ENCODE measurements at places on chromosomes 4 and X.

- DNase-seq = no peak
Observed at GRCh38 chr4:14871676-14872430, 130.4 kb upstream of the CPEB2 start.

GRCh38 chr4:22897520-22898108 is 204.9 kb downstream of the GBA3 start:
- DNase-seq = peak; percentile 12

GRCh38 chrX:29903360-29903759 is 312.0 kb upstream of the MAGEB2 start:
- no peak for DNase-seq

- no peak for DNase-seq
Observed at GRCh38 chr4:143402776-143403552, 66.3 kb downstream of the GAB1 start.

DNA sequence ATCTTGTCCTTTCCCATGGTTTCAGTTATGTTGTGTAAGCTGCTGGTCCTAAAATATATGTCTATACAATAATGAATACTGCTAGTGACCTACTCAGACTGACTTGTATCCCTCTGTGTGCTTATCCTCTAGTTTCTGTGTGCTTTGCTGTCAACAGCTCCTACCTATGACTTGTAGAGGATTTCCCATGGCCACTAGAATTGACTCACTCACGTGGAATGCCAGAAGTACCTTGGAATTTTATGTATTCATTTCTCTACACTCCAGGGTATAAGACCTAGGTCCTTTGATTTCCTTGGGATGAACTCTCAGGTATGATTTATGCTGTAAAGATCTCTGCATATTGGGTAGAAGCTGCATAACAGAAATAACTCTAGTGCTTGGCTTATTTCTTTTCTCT is 279.9 kb upstream of the SLIT2 start:
- DNase-seq = no peak

DNA sequence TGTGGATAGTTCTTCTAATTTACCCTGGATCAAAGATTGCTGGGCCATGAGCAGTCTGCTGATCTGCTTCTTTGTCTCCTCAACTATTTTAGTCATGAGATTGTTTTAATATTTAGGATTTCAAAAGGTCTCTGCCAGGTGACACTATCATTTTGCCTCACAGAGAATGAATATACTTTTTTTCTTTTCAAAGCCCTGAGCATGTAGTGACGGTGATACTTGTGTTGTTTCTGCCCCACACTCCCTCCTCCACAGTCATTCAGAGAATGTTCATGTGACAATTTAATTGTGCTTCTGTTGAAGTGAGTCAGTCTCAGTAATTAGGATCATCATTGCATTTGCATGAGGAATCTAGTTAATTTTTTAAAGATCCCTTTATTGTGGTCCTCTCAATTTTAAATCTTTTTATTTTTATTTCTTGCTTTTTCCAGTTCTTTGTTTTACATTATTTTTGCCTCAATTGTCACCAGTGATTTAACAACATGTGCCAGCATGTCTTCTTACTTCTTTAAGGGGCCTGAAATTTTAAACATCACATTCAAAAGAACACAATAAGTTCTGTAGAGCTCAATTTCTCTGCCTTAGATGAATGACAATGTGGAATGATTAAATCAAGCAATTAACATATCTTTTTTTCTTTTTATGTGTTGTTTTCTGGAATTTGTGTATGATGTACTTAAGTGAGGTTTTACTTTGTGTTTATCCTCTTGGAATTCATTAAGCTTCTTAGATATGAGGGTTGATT is 12.3 kb downstream of the MMRN1 start:
- no peak for DNase-seq

DNA sequence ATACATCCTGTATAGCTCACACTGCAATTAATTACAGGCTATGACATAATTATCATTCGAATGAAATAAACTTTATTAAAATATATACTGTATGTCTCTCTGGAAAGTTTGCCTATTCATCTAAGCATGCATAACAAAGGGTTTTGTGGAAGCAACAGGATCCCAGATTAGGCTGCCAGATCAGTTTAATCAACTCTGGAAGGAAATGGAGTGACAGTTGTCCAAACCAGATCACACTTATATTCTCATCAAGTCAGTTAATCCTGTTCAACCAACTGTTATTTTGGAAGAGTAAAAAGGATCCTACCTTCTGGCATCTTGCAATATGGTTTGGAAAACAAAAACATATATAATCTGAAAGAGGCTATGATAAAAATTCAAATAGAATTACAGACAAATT is 312.2 kb downstream of the FAT4 start:
- DNase-seq = no peak

- DNase-seq = no peak
Observed at GRCh38 chr4:46765465-46765864, 143.6 kb downstream of the COX7B2 start.

DNA sequence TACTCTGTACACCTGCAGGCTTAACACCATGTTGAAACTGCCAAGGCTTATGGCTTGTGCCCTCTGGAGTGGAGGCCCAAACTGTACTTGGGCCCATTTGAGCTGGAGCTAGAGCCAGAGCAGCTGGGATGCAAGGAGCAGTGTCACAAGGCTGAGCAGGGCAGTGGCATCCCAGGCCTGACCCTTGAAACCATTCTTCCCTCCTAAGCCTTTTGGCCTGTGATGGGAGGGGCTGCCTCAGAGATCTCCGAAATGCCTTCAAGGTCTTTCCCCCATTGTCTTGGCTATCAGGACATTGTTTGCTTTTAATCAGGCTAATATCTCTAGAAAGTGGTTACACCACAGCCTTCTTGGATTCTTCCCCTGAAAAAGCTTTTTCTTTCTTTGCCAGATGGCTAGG is 10.9 kb upstream of the PNMA5 start:
- no peak for DNase-seq

- no peak for DNase-seq
Observed at GRCh38 chr4:27819246-27819645, 958.6 kb downstream of the STIM2 start.

DNA sequence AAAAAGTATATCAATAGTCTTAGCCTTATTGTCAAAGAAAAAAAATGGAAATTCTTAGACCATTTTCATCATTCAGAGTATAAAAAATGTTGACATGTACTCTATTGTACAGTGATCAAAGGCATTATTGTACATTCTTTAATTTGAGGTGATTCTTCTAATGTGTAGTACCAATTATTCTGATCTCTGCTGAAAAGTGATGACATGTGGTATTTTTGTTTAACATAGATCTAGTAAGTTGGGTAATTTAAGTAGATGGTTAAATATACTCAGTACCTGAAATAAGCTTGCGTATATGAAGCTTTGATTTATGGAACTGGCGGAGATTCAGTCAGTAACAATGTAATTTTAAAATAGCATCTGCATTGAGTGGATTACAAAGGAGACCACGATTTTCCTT is 5.1 kb downstream of the TENM3 start:
- DNase-seq = no peak

DNA sequence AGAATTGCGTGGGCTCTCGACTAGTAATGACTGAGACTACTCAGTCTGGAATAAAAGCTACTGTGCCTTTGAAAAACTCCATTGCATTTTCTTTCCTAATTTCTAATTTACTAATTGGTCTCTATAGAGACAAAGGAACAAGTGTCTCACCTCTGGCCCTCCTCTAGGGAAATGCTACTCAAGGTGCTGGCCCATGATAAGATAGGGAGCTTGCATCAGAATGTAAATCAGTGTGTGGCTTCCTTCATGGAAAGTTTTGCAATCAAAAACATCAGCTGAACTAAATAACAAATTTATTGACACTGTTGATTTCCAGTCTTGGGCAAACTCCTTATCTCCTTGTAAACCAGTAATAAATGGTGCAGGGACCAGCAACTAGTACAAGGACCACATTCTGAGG is 81.8 kb downstream of the SRPX start:
- DNase-seq = no peak

- DNase-seq = no peak
Observed at GRCh38 chr4:87377816-87378215, 13.2 kb downstream of the HSD17B11 start.

DNA sequence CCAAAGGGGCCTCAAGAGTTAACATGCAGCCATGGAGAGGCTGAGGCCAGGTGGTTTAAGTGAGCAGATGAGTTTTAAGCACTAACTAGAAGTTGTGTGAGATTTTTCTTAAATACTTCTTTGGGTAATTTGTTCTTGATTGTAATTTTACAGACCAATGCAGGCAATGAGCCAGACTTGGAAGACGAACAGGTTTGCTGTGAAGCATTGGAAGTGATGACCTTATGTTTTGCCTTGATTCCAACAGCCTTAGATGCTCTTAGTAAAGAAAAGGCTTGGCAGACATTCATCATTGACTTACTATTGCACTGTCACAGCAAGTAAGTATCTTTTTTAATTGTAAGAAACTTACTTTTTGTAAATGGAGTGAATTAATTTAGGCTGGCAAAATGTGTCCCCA is 103.9 kb downstream of the USP9X start:
- no peak for DNase-seq

- no peak for DNase-seq
Observed at GRCh38 chr4:82913305-82913704, 12.8 kb downstream of the THAP9 start.

DNA sequence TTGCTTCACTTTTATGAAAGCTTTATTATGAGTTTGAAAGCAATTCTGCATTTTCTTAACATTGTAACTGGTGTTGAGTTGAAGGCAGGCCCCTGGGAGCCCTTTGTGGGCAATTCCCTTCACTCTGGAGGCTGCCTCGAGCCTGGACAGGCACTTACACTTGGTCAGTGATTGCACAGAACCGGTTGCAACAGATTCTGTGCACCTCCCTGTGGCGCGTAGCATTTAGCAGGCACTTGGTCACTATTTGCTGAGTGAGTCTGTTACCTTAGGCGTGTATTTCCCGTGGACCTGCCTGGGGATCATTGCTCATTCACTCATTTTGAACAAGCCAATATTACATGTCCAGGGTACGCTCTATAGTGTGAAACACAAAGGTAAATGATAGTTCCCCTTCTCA is 80.4 kb downstream of the PTTG2 start:
- DNase-seq = no peak

DNA sequence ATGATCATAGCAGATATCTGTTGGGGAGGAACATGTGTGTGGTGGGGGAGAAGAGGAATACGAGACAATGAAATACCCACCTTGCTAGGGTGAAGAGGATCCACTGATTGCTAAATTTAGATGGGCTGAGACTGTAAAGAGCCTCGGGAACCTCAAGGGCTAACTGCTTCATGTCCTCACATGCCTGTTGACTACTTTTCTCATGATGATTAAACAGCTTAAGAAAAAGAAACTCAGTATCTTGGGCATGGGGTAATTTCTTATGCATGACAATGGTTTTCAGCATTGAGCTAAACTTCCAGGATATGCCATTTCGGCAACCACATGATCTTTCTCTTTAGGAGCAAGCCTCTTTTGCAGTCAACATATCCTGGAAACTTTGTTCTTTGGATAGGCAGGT is 3.9 kb upstream of the LNX1 start:
- no peak for DNase-seq

GRCh38 chrX:12890467-12890866 is 16.0 kb upstream of the TLR8 start:
- DNase-seq = no peak

- no peak for DNase-seq
Observed at GRCh38 chr4:78167510-78167909, 110.4 kb downstream of the FRAS1 start.

DNA sequence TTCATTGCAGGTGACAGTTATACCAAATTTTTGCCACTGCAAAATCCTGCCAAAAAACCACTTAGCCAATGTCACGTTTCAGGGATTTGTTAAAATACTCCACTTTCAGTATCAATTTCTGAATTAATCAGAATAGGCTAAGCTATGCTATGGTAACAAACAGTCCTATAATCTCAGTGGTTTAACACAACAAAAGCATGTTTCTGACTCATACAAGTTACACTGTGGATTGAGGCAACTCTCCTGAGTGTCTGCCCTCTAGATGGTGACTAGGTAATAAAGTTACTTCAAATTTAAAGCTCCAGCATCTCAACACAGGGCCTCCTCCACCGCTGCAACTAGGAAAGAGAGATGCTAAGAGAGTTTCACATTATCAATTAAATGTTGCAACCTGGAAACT is 23.0 kb upstream of the RADX start:
- no peak for DNase-seq

GRCh38 chrX:56026815-56027214 is 205.3 kb upstream of the KLF8 start:
- DNase-seq = no peak

DNA sequence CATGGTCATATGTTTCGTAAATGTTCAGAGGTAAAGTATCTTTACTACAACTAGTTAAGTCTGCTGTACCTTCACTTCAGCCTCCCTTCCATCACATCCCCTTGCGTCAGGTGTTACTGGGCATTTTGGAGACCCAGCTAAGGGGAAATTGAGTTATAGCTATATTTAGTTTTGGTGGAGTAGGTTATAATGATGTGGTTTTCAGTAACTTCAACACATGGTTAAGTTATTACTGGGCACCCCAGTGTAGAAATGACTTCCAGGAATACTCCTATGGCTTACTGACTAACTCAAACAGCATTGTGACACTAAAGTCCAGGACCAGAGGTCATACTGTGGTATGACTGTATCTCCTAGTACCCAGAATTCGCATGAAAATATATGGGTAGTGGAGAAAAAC is 23.4 kb upstream of the ACSL1 start:
- DNase-seq = no peak

- DNase-seq = no peak
Observed at GRCh38 chr4:175646802-175647201, 165.3 kb downstream of the GPM6A start.

DNA sequence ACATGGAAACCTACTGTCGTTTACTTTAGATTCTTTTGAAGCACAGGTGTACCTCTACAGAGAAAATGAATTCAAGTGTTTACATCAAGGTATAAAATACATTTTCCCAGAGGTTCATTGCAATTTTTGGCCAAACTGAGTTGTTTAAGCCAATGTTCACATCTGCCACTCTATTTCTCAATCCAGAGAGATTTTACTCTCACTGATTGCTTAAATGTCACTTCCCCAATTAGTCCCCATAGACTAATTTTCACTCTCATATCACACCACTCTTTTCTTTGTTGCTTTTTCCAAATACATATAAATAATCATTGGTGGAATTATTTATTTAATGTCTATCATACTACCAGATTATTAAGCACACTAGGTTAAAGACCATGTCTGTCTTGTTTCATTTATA is 271.8 kb downstream of the PPP3CA start:
- no peak for DNase-seq

DNA sequence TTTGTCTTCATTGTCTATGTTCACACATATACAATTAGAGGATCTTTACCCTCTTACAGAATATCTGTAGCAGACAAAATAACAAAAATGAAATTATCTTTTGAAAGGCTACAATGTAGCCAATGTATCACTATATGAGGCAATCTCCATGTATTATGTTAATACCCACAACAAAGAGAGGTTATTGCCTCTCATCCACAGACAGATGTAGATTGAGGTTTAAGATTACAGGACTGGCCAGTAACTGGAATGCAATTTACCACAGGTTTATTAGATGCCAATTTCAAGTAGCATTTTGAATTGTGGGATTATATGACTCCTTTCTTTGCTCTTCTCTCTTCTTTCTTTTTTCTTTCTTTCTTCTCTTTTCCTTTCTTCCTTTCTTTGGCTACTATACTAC is 242.6 kb downstream of the ANKRD50 start:
- DNase-seq = no peak
